ENCODE measurements at places on chromosomes 12 and 14.

- no peak for DNase-seq
Observed at GRCh38 chr12:128818065-128819022, 5.4 kb downstream of the SLC15A4 start.

DNA sequence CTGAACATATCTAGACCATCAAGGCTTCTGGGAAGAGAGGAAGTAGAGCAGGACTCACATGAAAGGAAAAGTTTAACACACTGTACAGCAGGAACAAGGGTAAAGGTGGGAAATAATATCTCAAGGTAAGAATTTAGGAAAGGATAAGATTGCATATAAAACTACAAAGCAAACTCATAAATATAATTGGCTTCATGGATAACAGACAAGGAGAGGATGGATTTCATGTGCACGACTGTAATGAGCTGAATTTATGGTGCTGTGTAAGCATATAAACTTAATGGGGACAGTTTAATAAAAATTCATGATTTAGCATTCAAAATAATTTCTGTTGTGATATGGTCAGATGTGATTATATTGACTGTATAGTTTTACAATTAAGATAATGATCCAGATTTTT is 298.0 kb downstream of the GXYLT1 start:
- DNase-seq: no peak

DNA sequence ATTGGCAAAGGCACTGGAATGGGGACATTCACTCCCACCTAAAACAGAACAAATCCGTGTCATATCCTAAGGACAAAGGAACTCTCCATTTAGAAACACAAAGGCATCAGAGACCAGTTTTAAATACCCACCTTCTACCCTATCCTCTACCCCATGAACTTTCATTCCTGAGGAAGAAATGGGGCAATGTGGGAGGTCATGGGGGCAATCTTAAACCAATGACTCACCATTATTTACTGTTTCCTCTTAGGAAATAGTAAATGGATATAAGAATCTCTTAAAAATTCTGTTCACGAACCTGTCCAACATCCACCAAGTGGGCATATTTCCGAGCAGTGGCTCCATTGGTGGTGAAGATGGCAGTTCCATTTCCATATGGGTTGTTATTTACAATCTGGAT is 19.4 kb downstream of the ALDH6A1 start:
- no peak for DNase-seq

DNA sequence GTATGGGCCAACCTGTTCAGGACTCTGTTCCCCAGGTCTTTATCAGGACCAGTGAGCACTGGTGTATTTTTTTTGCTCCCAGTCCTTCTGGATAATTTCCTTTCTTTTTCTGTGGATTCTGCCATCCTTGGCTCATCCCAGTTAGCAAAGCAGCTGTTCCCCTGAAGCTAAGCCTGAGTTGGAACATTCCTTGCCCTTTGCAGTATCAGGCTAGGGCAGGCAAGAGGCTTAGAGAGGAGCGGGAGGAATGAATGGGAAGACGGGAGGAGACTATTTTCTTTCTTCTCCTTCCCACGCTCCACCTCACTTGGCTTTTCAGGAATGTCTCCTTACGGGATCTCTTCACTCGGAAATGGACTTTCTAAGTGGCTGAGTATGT is 29.2 kb downstream of the ERG28 start:
- no peak for DNase-seq

GRCh38 chr14:99616832-99617800 is 13.1 kb upstream of the CCDC85C start:
- no peak for DNase-seq

GRCh38 chr12:43969882-43970281 is 134.0 kb downstream of the TMEM117 start:
- no peak for DNase-seq

GRCh38 chr14:66944872-66945271 is 244.4 kb upstream of the GARIN2 start:
- peak; percentile 1 for DNase-seq

DNA sequence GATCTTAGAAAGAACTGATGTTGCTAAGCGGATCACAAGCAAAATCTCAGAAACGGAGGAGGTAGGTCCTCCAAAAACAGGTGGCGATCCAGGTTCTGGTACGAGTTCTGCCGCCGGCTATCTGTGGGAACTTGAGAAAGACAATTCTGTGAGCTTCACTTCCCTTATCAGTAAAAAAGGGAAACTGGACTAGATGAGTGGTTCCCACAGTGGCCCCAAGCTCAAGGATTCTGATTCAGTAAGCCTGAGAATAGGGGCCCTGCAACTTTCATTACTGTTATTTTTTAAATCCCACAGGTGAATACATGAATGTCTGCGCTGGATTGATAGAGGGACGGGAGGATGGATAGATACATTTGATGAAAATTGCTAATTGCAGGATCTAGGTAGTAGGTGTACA is 160.2 kb downstream of the PPM1H start:
- DNase-seq: no peak

GRCh38 chr12:57548013-57548315 is 972 bp upstream of the DCTN2 start:
- DNase-seq: no peak

DNA sequence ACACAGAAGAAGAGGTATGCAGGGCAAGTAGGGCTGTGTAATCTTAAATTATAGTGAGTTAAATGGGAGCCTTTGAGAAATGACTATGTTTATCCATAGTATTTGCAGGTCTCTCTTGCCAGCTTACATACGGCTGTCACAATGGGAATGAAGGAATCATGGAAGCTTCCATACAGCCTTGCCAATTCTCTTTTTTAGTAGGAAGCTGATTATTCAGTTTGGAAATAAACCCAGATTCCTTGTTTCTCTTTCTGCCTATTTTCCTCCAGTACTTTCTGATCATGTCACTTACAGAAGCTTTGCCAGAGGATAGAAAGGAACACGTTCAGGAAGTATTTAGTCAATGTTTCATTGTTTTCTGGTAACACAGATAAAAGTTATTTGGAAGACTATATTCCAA is 217.4 kb upstream of the DIO2 start:
- no peak for DNase-seq

GRCh38 chr12:93115198-93115601 is 186.1 kb upstream of the EEA1 start:
- no peak for DNase-seq

DNA sequence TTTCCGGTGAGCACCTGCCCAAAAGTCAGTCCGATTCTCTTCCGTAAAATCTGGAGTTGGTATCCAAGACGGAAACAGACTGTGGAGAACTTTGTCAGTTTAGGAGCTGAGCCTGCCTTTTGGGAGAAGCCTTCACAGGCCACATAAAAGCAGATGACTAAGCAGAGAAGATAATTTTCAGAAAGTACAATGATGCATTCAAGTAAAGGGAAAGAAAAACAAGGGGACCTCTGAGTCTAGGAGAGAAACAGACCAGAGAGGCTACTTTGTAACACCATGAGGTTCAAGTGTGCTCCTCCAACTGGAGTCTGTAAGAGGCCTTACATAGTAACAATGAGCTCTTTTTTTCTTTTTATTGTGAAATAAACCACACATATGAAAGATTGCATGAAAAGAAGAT is 21.1 kb downstream of the TMED8 start:
- no peak for DNase-seq

DNA sequence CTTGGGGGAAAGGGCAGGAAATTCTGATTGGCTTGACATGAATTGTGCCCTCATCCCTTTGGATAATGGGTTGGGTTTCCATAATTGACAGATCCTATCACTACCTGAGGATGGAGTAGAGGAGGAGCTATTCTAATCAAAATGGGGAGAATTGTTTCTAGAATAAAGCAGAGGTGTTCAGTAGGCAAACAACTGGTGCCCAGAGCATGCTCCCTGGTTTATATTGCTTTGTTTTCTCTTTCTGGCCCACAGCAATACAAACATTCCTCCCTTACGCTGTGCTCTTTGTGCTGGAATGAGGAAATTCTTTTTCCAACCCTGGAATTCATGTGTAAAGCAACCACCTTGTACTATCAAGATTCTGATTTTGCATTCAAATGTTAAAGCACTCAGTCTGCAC is 147.4 kb downstream of the RASSF9 start:
- no peak for DNase-seq

DNA sequence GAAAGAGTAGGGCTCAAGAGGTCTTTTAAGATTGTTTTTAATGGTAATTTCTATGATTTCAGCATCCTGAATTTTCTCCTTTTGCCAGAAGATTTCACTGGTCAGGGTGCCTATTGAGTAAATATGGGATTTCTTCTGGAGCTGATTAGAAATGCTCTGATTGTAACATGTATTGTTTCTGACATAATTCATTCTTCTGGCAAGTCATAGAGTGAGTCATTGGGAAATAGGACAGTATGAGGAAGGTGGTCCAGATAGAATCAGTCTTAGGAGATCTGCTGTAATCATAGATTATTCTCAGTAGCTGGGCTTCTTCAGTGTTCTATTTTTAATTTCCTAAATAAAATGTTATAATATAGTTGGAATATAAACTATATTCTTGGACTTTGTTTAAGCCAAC is 182.0 kb upstream of the NAV3 start:
- no peak for DNase-seq

DNA sequence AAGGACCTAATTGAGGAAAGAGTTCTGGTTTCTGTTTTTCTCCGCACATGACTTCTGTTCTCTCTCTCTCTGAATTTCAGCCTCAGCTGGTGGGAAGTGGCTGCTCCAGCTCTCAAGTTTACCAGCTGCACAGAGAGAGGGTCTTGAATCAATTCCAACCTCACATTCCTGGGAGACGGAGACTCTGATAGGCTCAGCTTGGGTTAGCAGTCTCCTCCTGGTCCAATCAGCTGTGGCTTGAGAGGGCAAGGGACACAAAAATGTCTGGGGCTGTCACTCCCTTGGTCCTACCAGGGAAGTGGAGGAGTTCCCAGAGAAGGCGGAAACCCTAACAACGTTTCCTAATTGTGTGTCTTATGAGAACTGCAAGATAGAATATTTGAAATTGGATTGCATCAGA is 7.0 kb downstream of the CCDC63 start:
- no peak for DNase-seq

GRCh38 chr14:103762036-103762435 is 46.4 kb downstream of the ZFYVE21 start:
- DNase-seq: no peak

Data from stimulated activated CD4-positive, alpha-beta T cell treated with anti-CD3 and anti-CD28 coated beads, Interleukin-12 subunit alpha, Interleukin-12 subunit beta, amount 100 ng/mL, for 48 hours (primary cell).